ENCODE measurements at places on chromosomes 12 and 14.

GRCh38 chr12:120873226-120873625, 30.9 kb downstream of the SPPL3 start:
- DNase-seq, result no peak

DNA sequence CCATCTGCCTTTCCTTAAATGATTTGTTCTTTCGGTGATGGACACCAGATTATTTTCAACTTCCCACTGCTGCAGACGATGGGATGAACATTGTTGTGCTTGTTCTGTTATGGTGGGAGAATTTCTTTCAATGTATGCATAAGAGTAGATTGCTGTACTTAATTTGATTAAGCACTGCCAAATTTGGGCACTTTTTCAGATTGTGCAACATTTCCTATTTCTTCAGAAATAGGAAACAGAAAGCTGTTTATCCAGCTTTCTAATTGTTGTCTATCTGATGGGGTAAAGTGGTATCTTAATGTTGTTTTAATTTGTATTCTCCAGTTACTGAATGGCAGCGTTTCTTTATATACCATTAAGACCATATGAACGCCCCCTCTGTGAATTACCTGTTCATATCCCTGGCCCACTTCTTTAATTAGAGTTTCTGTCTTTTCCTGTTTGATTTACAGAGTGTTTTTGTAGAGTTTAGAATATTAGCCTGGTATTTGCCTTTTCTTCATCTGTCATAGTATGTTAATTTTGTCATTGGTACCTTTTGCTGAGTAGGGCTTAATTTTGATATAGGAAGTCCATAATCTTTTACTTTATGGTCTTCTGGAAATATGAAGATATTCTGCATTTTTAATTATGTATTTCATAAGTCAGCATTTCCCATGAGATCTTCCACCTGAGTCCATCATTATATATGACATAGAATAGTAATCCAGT, 59.6 kb downstream of the DIP2B start:
- no peak for DNase-seq

DNA sequence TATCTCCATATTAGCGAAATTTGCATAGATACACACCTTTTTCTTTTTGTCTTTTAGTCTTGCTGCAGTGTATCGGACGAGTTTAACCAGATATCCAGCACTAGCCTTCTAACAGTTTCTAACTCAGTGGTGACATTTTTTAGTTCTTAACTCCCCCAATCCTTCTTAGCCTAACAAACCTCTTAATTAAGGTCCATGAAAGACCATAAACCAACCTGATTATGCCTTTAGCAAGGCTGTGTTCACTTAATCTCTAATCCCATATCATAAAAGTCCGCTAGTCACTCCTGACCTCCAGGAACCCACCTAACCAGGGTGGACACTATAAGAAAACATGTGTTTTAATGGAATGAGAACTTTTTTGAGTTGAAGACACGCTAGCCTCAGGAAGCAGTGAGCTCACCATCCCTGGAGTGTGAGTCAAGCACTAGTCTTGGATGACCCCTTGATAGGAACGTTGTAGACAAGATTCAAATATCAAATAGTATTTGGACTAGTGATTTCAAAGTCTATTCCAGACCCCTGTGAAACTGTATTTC, 9.5 kb downstream of the CDKN1B start:
- no peak for DNase-seq

DNA sequence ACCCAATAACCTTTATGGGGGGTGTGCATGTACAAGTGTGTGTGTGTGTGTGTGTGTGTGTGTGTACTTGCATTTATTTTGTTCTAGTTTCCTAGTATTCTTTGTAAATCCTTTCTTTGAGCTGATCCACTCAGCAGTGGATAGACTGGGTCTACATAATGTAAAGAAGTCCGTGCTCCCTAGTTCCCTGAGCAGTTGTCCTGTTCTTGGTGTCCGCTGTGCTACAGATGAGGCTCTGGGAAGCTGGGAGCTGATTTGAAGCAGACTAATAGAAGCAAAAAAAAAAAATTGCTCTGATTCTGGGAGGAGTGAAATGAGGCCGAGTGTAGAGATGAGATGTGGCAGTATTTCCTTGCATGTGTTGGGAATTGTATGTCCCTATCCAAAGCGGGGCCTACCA, 150.4 kb upstream of the WSCD2 start:
- DNase-seq, result no peak

DNA sequence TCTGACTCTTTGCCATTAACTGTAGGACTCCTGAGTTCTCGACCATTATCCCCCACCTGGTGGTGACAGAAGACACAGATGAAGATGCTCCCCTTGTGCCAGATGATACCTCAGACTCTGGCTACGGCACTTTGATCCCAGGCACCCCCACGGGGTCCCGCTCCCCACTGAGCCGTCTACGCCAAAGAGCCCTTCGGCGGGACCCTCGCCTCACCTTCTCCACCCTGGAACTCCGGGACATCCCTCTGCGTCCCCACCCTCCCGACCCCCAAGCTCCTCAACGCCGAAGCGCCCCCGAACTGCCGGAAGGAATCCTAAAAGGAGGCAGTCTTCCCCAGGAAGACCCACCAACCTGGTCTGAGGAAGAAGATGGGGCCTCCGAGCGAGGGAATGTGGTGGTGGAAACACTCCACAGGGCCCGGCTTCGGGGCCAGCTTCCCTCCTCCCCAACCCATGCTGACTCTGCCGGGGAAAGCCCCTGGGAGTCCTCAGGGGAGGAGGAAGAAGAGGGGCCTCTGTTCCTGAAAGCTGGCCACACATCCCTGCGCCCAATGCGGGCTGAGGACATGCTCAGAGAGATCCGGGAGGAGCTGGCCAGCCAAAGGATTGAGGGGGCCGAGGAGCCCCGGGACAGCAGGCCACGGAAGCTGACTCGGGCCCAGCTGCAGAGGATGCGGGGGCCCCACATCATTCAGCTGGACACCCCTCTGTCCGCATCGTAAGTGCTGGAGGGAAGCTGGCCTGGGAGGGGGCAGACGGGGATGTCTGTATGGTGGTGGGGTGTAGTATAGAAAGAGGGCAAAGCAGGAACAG, 14.4 kb downstream of the TNFRSF1A start:
- no peak for DNase-seq

- no peak for DNase-seq
These were observed 6.3 kb upstream of the TUBA1B start for GRCh38 chr12:49137476-49137875.

DNA sequence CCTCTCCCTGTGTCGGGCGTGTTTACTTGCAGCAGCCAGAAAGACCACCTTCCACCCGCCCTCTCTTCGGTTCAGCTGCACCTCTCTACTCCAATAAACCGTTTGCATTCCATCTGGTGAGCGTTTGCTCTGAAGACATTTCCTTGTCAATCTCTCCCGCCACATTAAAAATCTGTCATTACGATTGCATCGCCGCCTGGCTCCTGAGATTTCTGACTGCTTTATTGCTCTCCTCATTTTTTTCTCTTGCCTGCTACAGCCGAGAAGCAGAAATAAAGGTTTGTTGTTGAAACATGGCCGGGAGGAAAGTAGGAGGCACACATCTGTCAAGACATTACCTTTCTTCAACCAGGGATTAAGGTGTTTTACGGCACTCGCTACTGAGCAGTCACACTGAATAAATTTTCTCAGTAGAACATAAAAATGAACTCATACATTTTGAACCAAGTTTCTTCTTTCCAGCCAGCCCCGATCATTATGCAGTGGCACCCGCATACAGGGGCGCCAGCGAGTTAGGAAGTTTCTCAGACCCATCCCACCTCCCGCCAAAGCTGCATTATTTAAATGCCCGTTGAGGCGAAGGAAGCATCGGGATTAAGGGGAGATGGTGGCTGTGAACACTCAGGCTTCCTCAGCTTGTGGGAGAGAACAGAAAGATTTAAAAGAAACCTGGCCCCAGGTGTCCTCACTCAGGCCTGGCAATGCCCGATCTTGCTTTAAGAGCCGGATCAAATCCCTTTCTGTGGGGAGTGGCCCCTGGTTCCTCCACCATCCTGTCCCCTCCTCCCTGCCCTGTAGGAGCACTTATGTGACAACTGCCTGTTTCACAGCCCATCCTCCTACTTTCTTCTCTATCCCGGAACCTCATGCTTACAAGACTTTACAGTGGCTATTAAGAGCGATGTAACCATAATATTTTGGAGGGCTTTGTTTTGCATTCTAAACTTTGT, 1108.9 kb downstream of the BCL11B start:
- no peak for DNase-seq

- no peak for DNase-seq
These were observed 161.0 kb downstream of the CRADD start for GRCh38 chr12:93838193-93838592.

DNA sequence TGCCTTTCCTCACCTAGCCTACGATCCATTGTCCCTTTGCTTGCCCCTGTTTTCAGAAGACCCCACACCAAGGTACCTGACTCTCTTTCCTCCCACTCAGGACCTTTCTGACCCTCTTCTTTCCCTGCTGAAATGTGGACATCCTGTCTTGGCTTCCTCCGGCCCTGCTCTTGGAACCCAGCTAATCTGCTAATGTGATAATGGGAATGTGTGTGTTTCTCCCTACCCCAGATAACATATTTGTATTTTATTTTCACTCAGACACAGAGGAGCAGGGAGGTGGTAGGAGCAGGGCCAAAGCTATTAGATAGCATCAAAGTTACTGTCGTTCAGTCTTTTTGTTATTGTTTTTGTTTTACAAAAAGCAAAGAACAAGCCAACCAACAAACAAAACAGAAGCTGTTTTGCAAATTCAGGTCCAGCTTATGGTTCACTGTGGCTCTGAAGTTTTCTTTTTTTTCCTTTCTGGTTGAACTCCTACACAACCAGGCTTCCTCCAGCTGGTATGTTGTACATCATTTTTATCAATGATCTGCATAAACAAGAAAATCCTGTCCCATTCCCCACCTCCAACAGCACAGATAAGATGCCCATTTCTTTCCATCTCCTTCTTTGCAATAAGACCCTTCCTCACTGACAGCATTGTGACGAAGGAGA, 137.3 kb downstream of the C12orf75 start:
- no peak for DNase-seq

- DNase-seq, result no peak
These were observed 49.9 kb upstream of the PLEKHG3 start for GRCh38 chr14:64654246-64654900.

DNA sequence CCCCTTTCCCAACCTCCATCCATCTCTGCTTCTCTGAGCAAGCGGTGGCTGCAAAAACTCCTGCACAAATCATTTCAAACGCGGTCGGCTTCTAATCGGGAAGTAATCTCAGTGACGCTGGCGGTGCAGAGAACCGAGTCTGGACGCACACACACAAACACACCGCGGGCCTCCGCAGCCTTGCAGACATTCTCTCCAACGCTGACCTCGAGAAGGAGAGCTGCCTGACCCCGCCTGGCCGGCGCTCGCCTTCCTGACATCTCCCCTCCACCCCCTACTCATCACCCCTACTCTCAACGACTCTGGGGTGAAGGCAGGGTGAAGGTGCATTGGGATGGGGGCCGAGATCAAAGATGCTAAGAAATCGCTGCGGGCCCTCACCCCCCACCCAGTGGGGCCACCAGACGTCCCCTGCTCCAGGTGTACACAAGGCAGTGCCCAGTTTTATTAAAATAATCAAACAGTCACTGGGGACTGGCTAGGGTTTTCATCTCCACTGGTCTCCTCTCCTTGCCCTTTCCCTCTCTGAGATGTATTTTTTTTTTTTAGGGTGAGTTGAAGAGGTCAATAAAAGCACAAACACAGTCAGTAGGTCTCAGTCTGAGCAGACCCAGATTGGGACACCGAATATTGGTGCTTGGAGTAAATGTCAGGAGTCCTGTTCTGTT, 506 bp upstream of the TBX5 start:
- no peak for DNase-seq

DNA sequence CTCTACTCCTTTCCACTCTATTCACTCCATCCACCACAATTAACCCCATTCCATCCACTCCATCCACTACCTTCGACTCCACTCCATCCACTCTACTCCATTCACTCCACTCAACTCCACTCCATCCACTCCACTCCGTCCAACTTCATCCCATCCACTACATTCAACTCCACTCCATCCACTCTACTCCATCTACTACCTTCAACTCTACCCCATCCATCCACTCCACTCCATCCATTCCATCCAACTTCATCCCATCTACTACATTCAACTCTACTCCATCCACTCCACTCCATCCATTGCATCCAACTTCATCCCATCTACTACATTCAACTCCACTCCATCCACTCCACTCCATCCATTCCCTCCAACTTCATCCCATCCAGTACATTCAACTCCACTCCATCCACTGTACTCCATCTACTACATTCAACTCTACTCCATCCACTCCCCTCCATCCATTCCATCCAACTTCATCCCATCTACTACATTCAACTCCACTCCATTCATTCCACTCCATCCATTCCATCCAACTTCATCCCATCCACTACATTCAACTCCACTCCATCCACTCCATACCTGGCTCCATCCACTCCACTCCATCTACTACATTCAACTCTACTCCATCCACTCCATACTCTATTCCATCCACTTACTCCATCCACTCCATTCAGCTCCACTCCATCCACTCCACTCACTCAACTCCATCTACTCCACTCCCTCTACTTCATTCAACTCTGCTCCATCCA, 16.4 kb downstream of the HNF1A start:
- no peak for DNase-seq

DNA sequence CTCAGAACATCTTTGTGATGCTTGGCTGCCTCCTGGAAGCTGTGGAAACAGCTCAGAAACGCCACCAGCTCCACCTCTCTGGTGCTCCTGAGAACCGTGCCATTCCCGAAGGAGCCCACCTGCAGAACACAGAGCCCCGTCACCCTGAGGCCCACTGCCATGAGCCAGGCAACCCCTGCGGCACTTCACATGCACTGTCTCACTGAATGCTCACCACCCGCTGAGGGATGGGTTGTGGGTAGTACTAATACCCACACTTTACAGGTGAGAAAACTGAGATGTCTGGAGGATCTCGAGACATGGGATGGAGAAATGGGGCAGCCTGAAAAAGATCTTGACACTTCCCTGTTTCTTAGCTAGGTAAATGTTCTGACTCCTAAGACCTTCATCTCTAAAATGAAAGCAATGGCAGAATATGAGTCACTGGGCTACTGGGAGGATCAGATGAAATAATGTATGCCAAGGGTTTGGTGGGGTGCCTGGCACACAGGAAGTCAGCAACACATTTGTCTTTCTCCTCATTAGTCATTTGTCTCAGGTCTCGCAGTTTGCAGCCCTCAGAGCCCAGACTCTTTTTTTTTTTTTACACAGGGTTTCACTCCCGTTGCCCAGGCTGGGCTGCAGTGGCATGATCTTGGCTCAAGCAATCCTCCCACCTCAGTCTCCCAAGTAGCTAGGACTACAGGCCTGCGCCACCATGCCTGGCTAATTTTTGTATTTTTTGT, 5.3 kb downstream of the OASL start:
- DNase-seq, result no peak

- no peak for DNase-seq
These were observed 9.2 kb downstream of the PHB2 start for GRCh38 chr12:6961278-6961694.

DNA sequence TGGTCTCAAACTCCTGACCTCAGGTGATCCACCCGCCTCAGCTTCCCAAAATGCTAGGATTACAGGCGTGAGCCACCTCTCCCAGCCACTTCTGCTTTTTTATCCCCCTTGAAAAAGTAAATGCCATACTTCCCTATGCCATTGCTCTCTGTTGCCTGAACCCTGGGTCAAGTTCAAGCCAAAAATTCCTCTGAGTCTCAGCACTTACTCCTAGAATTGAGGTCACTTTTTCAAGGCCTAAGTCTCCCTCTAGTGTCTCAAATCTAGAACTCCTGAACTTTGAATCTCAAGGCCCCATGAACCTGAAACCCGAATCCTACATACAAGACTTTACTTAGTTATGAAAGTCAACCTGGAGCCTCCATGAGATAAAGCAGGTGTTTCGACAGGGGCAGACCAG, 1.4 kb upstream of the APOBEC1 start:
- DNase-seq, result no peak

All from cortex of kidney (tissue), 1 donor.